T-cell (primary cell): ENCODE measurements at places on chromosomes 1 and 21.

DNA sequence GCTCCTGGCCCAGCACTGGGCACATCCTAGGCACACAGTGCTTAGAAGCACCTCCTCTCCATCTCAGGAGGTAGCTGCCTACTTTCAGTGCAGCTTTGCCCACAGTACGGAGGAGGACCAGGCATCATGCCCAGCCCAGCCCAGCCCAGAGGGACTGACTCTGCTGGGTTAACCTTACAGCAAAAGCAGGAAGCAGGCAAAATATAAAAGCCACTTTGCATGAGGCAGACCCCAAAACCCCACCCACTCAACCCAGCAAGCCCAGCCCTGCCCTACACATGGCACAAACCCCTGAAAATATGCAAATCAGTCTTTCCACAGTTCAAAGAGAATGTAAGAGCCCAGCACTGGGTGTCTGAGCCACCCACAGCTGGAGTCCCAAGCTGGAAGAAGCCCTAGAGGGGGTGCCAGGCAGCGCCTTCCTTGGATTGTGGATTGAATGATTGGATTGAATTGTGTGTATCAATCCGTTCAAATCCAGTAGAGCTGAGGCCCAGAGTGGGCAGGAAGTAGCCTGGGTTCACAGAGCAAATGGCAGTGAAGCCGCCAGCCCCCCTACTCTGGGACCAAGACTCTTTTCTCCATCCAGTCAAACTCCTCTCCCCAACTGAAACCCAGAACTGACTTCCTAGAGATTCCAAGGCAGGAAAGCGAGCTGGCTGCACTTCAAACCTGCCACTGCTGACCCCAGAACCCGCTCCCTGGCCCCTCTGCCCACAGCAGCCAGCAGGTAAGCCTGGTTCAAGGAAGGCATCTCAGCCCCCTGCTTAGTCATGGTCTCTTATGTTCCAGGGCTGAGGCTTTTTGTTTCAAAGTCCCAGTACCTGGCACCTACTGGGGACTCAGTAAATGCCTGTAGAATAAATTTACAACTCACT is 117.7 kb downstream of the LACTBL1 start:
- DNase-seq, result no peak

- no peak for DNase-seq
Observed at GRCh38 chr1:214360116-214360515, 79.2 kb downstream of the SMYD2 start.

- DNase-seq, result no peak
Observed at GRCh38 chr21:19621837-19622496, 1218.4 kb upstream of the TMPRSS15 start.

DNA sequence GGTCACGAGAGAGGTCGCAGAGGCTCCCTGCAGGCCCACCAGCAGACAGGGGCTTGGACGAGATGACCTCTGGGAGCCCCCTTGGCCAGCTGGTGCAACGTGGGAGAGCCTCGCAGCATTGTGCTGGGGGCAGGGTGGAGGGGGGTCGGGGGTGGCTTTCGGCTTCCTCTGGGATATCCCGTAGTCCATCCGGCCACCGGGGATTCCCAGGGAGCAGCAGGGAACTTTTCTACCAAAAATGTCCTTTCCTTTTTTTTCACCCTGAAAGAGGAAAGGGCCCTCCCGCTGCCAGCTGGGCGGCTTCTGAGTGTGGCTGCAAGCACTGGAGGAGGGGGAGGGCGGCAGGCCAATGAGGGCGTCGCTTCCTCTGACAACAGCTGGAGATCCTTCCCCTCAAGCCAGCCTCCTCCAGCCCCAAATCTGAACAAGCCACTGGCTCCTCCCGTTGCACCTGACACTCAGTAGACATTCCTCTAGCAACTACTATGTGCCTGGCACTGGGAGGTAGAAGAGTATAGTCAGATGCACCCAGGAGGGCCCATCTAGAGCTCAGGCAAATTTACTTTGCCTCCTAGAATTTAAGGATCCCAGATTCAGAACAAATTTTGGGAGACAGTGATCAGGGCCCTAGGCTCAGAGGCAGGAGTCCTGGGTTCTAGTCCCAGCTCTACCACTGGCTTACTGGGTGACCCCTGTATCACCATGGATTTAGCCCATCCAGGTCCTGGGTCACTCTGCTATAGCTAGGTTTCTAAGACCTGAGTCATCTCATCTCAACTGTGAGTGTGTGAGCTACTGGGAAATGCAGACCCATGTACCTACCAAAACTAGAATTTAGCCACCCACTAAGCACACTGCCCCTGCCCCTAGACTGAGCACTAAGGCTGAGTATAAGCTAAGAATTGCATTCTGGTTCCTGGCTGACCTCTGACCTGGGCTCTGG is 2.7 kb downstream of the MOB3C start:
- DNase-seq, result peak; percentile 14

DNA sequence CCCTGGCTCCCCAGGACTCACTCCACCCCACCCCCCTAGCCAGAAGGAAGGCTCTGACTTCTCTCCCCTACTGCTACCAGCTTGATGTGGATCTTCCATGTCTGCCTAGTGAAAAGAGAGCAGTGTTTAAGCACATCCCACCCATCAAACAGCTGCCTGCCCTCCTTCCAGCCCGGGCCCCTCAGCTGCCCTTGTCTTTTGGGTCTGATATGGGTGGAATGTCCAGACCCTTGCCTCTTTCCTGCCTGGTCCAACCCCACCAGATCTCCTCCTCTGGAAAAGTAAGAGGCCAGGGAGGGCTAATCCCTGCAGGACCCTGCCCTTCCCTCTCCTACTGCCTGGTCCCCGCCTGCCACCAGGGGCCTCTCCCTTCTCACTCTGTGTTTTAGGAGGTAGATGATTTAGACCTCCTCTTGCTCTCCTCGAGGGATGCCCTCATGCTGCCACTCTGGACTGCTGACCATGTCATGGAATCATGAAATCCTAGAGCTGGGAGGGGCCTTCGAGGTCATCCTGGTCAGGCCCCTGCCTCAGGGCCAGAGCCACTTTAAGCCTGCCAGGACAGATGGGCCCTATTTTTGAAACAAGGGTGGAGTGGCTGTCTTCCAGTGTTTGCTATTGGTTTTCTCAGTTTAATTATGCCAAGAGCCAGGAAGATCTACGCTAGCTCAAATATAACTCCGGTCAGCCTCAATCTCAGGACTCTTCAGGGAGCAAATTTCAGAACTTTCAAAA is 15.8 kb upstream of the HSPG2 start:
- no peak for DNase-seq
